ENCODE measurements at places on chromosomes 16 and 17. TPM values are rescaled to one million over a fixed set of nuclear protein-coding genes. Genes with fewer than 3 reads are reported as not detected.
A peak's percentile ranks its signal among the peaks of the same experiment; 100 is the strongest.

GRCh38 chr16:50591800-50592771, 43.9 kb downstream of the NKD1 start:
- H3K27ac ChIP-seq = no peak overlapping the region
- H3K4me1 ChIP-seq = no peaks in the 10 kb centered on the region
- H3K4me3 ChIP-seq = peak overlapping the region; percentile 41
- peak; percentile 71 for DNase-seq
- no peaks in the 10 kb centered on the region for H3K36me3 ChIP-seq
- no peaks in the 10 kb centered on the region for H3K27me3 ChIP-seq

- DNase-seq = peak; percentile 78
- H3K4me1 ChIP-seq = peaks cover 39% of the 10 kb centered on the region
- H3K27me3 ChIP-seq = no peaks in the 10 kb centered on the region
- no peaks in the 10 kb centered on the region for H3K36me3 ChIP-seq
Observed at GRCh38 chr17:76492989-76493501, 8.2 kb downstream of the RHBDF2 start.

DNA sequence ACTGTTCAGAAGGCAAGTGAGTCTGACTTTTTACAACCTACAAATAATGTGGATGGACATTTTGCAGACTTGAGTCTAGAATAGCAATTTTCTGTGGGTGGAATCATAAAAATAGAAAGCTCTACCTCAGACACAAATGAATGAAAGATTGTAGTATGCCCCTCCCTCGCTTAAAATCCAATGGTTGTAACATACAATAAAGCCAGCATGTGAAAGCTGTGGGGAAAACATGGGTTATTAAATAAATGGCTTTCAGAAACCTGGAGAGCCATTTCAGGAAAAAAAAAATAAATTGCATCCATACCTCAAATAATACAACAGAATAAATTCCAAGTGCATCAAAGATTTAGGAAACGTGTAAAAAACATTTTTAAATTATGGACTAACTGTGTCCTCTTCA, 123.1 kb upstream of the MON1B start:
- H3K27ac ChIP-seq = no peak overlapping the region
- no peaks in the 10 kb centered on the region for H3K4me1 ChIP-seq
- no peaks in the 10 kb centered on the region for H3K27me3 ChIP-seq
- no peak for DNase-seq
- H3K4me3 ChIP-seq = no peak overlapping the region
- H3K36me3 ChIP-seq = no peaks in the 10 kb centered on the region

DNA sequence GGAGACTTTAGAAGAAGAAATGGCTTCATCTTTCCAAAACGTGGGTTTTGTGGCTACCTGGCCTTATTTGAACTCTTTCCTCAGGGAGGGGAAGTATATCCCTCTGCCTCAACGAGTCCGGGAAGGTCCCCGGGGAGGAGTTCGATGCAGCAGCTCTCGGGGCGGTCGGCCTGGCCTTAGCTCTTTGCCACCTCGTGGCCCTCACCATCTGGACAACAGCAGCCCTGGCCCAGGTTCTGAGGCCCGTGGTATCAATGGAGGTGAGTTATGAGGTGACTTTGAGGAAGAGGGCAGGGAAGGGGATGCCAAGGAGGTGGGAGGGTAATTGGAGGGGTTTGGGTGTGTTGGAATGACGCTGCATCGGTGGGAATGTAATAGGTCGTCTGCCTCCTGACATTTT, 7.7 kb downstream of the ATXN2L start:
- H3K27ac ChIP-seq = no peak overlapping the region
- H3K27me3 ChIP-seq = no peaks in the 10 kb centered on the region
- H3K4me1 ChIP-seq = peaks cover 8% of the 10 kb centered on the region
- no peak for DNase-seq

- no peak overlapping the region for H3K4me3 ChIP-seq
- H3K4me1 ChIP-seq = no peaks in the 10 kb centered on the region
- H3K36me3 ChIP-seq = no peaks in the 10 kb centered on the region
- no peak overlapping the region for H3K27ac ChIP-seq
- H3K27me3 ChIP-seq = no peaks in the 10 kb centered on the region
- DNase-seq = no peak
Observed at GRCh38 chr17:34739386-34739785, 160.0 kb downstream of the TMEM132E start.

DNA sequence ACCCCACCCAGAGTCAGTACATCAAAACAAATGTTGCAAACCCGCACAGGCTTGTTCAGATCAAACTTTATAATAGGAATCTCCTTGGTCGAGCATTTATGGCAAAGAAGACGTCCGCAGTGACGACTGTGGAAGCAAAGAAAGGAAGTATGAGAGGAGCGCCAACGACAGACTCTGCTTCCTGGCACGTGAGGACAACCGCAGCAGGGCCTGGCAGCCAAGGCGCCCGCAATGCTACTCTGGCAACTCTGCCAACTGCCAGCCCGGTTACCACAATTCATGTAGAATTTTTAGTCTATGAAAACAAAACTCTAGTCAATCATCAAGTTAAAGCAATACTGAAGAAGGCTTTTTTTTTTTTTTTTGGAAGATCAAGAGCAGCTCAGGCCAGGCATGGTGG, 24.8 kb downstream of the CYB5D2 start:
- no peaks in the 10 kb centered on the region for H3K27me3 ChIP-seq
- H3K4me3 ChIP-seq = no peak overlapping the region
- H3K27ac ChIP-seq = no peak overlapping the region
- no peaks in the 10 kb centered on the region for H3K36me3 ChIP-seq
- DNase-seq = no peak
- H3K4me1 ChIP-seq = peaks cover 3% of the 10 kb centered on the region

- peaks cover 6% of the 10 kb centered on the region for H3K27me3 ChIP-seq
- H3K36me3 ChIP-seq = no peaks in the 10 kb centered on the region
- no peak overlapping the region for H3K27ac ChIP-seq
- no peak overlapping the region for H3K4me3 ChIP-seq
- no peaks in the 10 kb centered on the region for H3K4me1 ChIP-seq
Observed at GRCh38 chr17:37848690-37849616, 75.3 kb upstream of the TBC1D3K start.

DNA sequence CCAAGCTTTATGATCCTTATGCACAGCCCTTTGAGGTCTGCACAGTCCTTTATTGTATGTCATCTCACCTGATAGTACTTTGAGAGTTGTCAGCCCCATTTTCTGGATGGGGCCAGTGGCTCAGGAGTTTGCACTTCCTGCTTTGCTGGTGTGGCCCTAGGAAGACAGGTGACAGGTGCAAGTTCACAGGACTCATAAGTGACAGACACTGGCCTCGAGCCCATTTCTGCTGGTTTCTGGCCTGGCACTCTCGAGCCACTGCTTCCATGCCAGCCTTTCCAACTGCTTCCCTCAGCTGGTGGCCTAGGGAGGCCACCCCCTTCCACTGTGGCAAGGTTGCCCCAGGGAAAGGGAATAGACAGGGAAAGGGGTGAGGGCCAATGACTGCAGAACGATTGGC, 84.4 kb upstream of the CCL1 start:
- no peaks in the 10 kb centered on the region for H3K4me1 ChIP-seq
- H3K4me3 ChIP-seq = no peak overlapping the region
- no peak overlapping the region for H3K27ac ChIP-seq
- H3K27me3 ChIP-seq = no peaks in the 10 kb centered on the region
- no peaks in the 10 kb centered on the region for H3K36me3 ChIP-seq
- DNase-seq = no peak

- DNase-seq = no peak
- H3K36me3 ChIP-seq = no peaks in the 10 kb centered on the region
- no peak overlapping the region for H3K4me3 ChIP-seq
- no peaks in the 10 kb centered on the region for H3K27me3 ChIP-seq
Observed at GRCh38 chr16:82281544-82281943, 111.5 kb upstream of the MPHOSPH6 start.

DNA sequence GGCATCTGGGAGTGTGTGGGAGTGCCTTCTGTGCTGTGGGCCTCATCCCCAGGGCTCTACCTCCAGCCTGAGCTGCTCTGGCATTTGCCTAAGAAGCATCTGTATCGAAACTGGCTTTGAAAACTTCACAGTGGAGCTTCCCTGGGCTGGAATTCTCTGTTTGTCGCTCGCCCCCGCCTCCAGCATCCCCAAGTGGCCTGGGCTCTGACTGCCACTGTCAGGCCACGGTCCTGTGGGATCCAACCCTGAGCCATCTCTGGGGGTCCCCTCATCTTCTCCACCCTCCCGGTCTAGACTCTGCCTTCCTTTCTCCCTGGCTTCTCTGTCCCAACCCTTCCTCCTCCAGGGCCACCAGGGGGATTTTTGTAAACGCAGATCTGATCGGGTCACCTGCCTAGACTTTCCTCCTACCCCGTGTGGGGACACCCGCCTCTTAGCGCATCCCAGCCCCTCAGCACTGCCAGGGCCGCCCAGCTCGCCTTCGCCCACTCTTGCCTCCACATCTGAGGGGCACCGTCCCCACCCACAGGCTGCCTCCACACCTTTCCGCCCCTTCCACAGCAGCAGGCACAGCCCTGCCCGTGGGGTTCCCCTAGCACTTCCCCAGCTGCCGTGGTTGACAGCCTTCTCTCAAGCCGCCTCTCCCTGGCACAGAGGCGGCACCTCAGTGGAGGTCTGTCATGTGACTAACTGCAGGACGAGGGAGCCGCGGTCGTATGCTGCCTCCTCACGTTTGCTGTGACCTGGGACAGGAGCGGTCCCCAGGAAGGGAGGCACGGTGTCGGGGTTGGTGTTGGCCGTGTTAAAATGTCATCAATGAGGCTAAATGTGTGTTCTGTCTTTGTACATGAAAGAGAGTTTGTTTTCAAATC, 12.0 kb downstream of the TBC1D24 start:
- DNase-seq = peak; percentile 79
- H3K27ac ChIP-seq = no peak overlapping the region
- H3K36me3 ChIP-seq = no peaks in the 10 kb centered on the region
- peak overlapping the region; percentile 2 for H3K4me3 ChIP-seq
- H3K27me3 ChIP-seq = no peaks in the 10 kb centered on the region

DNA sequence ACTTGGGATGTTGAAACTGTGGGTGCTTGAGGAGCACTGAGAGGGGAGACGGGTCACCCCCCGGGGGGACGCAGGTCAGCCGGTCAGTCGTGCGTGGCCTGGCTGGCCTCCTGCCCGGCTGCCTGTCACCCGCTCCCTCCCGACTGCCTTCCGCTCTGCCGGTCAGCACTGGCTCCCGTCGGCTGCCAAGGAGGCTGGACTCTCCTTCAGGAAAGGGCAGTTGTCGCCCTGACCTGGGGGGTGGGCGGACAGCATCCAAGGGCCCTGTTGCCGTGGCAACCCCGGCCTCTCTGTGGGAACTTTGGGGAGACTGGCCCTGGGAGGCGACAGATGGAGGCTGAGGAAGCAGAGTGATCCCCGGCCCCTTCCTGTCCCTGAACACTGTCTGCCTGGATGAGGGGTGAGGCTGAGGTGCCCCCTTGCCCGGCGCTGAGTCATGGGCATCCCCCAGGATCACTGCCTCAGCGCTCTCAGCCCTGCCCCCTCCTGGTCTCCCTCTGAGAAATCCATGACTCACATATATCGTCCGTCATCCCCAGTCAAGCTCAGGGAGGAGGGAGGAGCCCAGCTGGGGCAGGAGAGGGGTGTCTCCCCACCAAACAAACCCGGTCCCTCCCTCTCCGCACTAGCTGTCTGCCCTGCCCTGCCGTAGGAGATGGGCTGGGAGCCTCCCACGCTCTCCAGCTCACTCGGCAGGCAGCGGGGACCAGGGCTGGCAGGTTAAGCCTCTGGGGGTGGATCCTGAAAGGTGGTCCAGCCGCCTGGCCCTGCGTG, at the start of gene ADGRG1:
TSS of gene ADGRG1 (plus strand) at position 623 of the 774 bp plus-strand sequence. CDS start 21,658 bp downstream, outside the sequence.
- DNase-seq = peak; percentile 73
- peak within 1 kb of the TSS; percentile 59 for H3K4me3 ChIP-seq
- H3K36me3 ChIP-seq = no peaks in the 10 kb centered on the region
- H3K4me1 ChIP-seq = peaks cover 6% of the 10 kb centered on the region

GRCh38 chr16:11175787-11176341, 80.1 kb downstream of the SOCS1 start:
- H3K4me1 ChIP-seq = no peaks in the 10 kb centered on the region
- H3K27me3 ChIP-seq = no peaks in the 10 kb centered on the region
- no peaks in the 10 kb centered on the region for H3K36me3 ChIP-seq
- DNase-seq = no peak

Gene NRN1L
- polyA plus RNA-seq = 0.37 TPM

Gene PRAC1
- not detected for polyA plus RNA-seq

Gene GPR179
- 0.70 TPM for polyA plus RNA-seq

Gene GEMIN4
- polyA plus RNA-seq = 11.4 TPM

Gene NPIPA8
- not detected for polyA plus RNA-seq

Gene HS3ST6
- not detected for polyA plus RNA-seq
